ENCODE measurements at places on chromosomes 7 and 10.

GRCh38 chr7:123836656-123837055 lies 8.3 kb upstream of the HYAL4 start:
- no peak for DNase-seq

- DNase-seq, result peak; percentile 44
Measured at GRCh38 chr7:134750083-134751062, 29.1 kb upstream of the CALD1 start.

DNA sequence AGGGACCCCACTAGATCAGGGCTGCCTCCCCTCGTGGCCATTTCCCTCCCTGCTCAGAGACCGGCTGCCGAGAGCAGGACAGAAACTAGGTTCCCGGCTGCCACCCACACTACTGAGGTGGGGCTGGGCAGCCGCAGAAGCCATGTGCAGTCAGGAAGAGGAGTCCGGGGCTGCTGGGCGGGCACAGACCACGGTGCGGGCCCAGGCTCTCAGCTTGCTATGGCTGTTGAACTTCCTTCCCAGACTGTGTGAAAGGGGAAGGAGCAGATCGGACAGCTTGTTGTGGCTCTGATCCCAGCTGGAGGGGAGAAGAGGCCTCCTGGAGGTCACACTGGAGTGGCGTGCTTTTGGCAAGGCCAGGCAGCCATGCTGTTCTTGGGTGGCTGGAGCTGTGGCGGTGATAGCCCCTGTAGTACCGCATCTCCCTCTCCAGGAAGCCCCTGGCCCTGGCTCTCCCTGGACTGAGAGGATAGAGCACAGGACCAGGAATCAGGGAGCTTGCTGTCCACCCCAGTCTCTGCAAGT lies 56.8 kb downstream of the HK1 start:
- no peak for DNase-seq

DNA sequence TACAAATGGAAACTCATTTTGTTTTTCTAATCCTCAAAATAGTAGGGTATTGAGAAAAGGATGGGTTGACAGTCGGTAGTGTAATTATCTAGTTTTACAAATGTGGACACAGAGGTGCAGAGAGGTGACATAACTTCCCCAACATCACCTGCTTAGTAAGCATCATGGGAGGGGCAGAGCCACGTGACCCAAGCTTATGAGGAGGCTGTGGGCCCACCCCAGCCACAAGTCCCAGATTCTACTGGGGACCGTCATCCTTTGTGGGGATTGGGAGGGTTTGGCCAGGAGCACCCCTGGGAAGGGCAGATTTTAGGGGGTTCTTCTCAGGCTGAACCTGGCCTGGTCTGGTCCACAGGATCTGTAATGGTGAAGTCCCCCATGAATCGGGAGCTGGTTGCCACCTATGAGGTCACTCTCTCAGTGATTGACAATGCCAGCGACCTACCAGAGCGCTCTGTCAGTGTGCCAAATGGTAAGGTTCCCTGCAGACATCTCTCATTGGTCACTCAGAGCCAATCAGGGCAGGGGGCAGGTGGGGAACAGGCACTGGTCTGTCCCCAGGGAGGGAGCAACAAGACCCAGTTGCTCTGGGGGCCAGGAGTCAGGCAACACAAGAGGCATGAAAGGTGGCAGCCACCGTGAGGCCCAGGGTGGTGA lies 23.6 kb upstream of the VSIR start:
- DNase-seq, result no peak

DNA sequence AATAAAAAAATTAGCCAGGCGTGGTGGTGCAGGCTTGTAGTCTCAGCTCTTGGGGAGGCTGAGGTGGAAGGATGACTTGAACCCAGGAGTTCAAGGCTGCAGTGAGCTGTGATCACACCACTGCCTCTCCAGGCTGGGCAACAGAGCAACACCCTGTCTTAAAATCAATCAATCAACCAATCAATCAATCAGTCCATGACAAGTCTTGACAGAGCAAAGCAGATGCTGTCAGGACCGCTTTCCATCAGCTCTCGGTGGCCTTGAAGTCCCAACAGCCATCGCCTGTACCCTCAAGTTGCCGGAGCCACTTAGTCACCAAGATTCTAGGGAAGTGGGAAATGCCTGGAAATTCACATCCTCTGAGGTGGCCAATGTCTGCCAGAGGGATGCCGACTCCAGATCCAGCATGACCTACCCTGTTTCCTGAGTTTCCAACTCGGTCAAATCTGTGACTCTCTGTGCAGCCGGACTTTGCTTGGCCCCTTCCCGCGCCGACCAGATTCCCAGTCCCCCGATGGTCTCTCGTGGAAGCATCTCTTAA lies 871 bp upstream of the CCL24 start:
- no peak for DNase-seq

GRCh38 chr7:151789380-151789947 lies 87.5 kb downstream of the PRKAG2 start:
- DNase-seq, result no peak

DNA sequence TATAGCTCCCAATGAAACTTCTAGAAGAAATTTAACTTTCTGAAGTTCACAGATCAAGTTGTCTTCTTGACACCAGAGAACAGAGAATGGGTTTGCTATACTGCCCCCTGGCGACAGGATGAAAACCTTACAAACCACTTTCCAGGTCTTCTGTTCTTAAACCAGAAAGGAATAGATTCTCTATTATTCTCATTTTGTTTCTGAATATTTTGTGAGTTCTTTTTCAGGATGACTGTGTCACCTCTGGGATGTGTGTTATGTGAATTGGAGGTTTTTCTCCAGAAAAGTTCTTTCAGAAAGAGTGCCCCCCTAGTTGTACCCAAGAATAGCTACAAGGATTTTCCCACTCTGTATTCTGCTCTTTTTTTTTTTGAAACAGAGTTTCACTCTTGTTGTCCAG lies 6.3 kb downstream of the IFT22 start:
- no peak for DNase-seq

DNA sequence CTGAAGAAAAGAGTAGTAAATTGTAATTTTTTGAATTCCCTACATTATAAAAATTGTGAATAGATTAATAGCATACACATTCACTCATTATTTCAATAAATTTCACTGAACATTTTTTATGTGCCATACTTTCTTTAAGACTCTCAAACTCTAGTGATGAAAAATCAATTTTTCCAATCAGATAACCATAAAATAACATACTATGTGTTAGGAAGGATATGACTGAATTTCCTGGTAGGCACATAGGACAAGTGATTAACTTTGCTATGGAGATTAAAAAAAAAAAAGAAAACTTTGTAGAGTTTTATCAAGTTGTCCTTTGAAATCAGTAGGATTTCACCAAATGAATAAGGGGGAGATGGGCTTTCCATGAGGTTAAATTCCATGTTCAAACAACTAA lies 1597.3 kb upstream of the LRRTM3 start:
- DNase-seq, result no peak

DNA sequence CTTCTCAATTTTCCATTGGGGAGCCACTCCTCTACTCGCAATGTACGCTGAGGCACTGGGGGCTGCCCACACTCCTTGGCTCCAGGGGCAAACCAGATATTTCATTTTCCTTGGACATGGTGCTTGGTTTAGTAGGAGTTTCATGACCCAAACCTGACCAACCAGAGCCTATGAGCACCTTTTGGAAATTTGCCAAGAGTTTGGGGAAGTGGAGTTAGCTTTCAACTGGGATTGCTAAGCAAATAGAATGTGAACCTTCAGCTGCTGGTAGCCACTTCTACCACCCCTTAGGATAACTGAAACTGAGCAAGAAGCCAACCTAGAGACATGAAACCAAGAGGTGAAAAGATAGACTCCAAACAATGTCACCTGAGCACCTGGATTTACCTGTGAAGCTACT lies 74.9 kb upstream of the COL13A1 start:
- no peak for DNase-seq

DNA sequence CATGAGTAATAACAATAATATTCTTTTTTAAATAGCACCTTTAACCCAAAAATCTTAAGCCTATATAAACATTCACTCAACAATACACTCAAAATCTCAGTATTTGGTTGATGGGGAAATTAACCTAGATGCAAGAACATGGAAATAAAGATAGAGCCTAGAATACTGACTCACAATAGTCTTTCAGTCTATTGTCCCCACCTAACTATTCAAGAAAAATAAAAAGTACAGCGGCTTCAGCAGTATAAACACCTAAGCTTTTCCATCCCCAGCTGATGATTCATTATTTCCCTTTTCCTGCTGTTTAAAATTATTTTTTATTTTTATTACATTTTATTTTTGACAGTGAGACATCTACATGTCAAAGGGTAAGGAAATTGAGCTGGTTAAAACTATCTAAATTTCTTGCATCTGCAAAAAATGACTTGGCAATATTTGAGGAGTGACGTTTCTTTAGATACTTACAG lies 201.4 kb downstream of the FZD1 start:
- DNase-seq, result no peak

DNA sequence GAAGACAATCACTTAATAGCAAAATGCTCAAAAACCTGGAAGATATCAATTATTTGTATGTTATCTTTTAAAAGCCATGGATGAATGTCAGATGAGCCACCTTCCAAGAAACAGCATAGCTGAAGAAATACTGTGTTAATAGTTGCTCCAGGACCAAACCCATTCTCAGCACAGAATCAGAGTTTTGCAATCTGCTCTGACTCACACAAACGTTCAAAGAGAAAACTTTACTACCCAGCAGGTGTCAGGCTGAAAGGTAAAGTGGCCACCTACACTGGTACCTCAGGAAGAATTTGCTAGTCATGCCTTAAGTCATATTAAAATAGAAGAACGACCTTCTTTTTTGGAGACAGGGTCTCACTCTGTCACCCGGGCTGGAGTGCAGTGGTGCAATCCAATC lies 526.5 kb downstream of the PARD3 start:
- DNase-seq, result no peak

DNA sequence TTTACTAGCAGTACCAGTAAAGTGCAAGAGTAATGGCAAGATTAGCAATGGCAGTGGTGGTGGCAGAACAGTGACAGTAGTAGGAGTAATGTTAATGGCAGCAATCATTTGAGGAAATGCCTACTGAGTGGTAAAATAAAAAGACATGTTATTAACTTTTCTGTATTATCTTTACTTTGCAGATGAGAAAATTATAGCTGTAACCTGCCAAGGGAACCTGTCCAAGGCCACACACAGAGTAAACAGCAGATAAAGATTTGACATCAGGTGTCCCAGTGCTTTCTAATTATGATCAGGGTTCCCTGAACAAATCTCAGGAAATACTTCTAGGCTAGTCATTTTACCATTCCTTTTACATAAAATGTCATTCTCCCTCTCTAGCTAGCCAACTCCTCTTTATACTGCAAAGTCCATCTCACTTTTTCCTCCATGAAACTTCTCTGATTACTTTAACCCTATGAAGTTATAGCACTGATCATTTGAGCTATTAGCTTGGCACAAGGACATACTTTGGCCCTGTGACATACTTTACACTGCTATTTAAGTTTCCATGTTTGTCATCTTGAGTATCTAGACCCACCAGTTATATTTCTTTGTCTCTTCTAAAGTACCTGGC lies 219.1 kb downstream of the TAX1BP1 start:
- DNase-seq, result no peak

DNA sequence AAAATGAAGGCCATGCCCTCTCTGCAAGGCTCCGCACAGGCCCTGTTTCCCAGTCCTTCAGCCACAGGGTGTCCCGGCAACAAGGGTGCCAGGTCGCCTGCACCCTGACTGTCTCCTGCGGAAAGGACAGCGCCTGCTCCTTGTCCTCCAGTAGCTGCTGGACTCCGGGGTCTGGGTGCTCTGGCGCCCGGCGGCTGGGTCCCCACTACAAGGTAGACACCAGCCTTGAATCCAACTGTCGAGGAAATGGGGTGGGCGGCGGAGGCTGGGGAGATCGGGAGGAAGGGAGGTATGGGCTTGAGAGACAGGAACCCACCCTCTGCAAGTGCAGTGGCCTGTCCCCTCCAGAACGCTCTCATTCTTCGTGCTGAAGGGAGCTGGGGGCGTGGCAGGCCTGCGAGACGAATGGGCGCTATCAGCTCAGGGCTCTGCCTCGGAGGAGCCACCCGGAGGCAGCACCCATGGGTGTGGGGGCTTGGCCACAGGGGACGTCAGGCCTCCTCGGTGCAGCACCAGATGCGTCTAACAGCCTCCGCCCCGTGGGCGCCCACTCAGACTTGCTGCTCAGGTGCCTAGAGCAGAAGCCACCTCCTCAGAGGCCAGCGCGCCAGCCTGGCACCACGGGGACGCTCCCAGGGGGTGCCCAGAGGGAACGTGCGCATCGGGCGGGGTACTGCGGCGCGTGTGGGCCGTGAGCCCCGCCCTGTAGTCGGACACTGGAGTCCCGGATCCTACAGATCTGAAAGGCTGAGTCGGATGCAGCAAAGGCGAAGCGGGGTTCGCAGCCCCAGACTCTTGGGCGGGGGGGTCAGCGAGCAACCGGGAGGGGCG lies 15.6 kb downstream of the ADAM8 start:
- peak; percentile 61 for DNase-seq

DNA sequence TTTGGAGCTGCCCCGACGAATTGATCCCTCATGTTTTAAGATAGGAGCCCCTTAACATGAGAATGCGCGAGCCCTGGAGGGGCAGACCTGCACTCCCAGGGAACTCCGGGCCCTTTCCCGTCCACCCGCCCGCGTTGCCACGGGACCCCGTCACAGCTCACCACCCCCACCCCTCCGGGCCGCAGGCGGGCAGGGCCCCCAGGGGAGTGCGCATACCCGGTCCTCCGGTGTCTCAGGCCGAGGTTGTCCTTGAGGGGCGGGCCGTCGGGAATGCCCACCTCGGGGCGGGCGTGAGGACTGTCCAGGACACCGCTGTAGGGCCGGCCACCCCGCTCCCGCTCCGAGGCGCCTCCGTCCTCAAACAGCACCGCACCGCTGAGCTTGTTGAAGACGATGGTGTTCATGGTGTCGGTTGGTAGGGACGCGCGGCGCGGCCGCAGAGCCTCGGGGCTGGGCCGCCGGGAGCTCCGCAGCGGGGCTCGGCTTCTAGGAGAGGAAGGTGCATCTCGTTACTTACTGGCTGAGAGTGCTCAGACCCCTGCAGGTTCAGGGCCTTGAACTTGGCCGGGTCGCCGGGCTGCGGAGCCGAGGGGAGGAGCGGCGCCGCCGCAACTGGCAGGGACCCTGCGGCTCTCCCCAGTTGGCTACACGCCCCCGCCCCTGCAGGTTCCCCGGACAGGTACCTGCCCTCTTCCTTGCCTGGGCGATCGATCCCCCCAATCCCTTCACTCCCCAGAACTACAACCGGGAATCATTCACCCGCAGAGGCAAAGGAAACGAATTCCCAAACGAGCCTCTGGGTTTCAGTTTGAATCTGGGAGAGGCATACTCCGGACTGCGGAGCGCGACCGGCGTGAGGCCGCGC lies 2.4 kb downstream of the MKX start:
- no peak for DNase-seq
